ENCODE measurements at places on chromosomes 11 and 22.

GRCh38 chr11:46117842-46118241, 3.4 kb downstream of the PHF21A start:
- DNase-seq, result no peak

DNA sequence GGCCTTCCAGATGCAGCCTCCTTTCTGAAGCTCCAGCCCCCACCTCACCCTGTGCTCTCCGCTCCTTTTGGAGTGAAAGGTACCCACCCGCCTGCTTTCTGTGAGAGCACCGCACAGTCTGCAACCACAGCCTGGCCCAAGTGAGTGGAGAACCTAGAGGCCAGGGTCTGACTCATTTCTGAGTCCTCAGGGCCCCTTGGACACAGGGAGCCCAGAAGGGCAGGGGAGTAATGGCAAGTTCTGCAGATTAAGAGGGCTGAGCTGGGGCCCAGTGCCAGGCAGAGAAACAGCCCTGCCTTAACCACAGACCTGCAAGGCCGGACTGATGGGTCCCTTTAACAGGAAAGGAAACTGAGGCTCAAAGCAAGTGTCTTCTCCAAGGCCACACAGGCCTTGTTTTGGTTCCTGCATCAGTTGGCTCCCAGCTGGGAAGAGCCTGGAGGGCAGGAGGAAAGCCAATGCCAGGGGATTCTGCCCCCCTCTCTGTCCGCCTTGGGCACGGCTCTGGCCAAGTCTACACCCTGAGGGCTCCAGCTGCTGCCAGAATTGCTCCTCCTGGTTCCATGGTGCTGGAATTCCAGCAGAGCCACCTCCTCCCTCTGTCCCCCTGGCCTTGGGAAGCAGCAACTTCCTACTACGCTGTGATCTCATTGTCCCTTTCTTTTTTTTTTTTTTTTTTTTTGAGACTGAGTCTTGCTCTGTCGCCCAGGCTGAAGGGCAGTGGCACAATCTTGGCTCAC, 55.1 kb downstream of the CYTH4 start:
- DNase-seq, result no peak

GRCh38 chr11:24375931-24376330, 120.9 kb upstream of the LUZP2 start:
- DNase-seq, result no peak

DNA sequence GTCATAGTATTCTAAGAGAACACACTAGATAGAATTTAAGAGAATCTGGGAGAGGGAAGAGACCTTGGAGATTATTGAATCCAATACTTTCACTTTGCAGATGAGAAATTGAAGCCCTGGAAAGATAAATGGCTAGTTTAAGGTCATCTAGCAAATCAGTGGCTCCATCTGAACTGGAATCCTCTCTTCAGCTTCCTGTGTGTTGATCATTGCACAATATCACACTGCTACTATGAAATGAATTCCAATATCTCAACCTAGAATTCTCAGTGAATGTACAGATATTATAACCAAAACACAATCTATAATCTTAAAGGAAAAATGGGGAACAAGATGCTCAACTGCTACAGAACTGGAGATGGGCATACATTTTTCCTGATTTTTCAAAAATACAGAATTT, 44.1 kb downstream of the DCUN1D5 start:
- DNase-seq, result no peak

DNA sequence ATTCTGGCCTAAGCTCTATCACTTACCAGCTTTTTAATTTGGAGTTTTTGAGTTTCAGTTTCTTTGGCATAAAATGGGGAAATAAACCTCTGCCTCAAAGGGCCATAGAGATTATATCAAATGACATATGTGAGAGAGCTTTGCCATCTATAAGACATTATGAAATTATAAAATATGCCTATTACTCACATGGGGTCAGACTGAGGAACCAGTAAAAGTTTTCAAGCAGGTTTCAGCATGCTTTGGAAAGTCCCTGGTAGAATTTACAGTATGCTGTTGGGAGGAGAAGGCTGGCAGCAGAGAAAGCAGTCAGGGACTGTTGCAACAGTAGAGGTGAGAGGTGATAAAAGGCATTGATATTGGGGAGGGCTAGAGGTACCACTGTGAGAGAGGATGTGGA, 13.6 kb upstream of the MTNR1B start:
- no peak for DNase-seq

DNA sequence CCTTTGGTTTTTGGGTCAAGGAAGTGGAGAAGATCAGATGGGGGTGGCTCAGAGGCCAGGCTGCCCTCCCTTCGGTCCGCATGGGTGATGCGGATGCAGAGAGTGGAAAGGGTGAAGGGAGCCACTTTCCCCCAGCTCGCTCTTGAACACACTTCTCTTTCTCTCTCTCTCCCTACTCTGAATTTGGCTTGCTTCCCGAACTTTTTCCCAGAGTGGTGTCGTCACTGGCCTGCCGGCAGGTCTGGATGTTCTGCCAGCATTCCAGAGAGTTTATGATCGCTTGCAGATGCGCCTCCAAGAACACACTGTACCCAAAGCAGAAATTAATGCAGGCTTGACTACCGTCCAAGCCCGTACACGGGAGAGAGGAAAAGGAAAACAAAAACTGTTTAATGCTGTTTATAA, 103.2 kb downstream of the ZBTB16 start:
- DNase-seq, result peak; percentile 97

- DNase-seq, result no peak
Observed at GRCh38 chr22:38930512-38930911, 26.9 kb upstream of the APOBEC3A start.

GRCh38 chr11:134857035-134857434, 445.0 kb upstream of the B3GAT1 start:
- no peak for DNase-seq

- no peak for DNase-seq
Observed at GRCh38 chr11:130327716-130328115, 13.0 kb upstream of the ZBTB44 start.

DNA sequence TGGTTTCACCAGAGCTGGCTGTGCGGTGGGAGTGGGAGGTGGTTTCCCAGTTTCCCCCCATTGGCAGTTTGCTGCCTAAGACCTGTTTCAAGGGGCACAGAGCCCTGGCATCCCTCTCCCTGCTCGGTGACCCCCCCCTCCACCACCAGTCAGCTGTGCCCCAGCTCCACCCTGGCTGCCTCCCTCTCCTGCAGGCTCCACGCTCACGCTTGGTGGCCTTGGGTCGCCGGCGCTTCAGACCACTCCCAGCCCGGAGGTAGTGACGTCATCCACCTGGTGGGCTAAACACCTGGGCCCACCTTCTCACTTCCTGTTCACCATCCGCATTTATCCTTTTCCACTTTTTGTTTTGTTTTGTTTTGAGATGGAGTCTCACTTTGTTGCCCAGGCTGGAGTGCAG, 7.8 kb downstream of the GAL start:
- no peak for DNase-seq

GRCh38 chr22:19127329-19128008, 3.6 kb upstream of the TSSK2 start:
- no peak for DNase-seq

GRCh38 chr11:28777126-28777525, 668.9 kb downstream of the METTL15 start:
- DNase-seq, result no peak

DNA sequence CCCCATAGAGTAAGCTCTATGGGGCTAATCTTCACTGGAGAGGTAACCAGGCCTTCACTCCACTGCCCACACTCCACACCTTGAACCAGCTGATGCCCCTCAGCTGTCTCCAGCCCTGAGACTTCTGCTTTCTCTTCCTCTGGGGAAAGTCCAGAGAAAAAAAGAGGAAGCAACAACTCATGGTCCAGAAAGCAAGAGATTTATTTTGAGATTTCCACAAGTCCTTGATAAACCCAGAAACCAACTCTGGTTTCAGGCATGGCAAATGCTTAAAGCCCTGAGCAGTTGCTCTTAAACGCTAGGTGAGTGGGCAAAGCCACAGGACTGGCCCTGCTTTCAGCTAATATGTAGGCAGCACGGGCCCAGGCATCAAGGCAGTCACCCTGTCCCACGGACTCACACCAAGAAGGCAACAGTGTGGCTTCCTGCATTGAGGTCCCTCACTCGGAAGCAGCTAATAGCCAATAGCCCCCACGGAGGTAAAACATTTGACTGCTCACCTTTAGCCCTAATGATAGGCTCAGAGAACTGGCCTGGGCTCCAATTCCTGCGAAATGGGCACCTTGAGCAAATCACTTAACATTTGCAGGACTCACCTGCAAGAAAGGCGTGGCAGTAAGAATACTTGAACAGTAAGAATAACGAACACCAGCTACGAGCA, 4.3 kb downstream of the CYB561A3 start:
- DNase-seq, result no peak

GRCh38 chr11:92931746-92932422, 37.6 kb upstream of the MTNR1B start:
- DNase-seq, result no peak

DNA sequence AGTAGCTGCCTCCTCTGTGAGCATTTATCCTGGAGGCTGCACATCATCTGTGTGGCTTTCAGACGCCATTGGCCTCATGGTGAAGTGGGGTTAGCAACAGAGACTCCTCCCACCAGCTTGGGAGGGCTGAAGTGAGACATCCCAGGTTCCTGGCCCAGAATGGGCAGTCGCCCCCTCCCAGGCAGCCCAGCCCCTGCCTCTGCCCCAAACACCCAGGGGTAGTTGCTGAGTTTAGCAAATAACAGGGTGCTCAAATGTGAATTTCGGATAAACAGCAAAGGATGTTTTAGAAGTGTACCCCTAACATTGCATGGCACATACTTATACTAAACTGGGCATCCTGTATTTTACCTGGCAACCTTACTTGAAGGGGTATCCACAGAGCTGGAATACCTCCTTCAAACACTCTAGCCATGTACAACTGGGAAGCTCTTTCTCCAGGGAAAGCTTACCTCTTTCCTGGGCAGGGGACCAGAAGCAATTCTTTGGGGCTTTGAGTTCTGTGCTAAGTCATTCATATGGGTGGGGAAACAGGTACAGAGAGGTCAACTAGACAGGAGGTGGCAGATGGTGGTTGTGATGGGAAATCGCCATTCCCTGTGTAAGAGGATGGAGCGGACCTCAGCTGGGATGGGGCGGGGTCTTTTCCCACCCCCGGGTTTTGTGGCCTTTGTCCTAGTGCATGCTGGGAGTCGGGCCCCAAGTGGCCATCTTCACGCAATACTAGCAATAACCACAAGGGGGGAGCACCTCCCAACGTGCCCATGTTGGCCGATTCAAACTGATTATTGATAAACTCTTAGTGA, 19.3 kb downstream of the MTFP1 start:
- DNase-seq, result no peak

DNA sequence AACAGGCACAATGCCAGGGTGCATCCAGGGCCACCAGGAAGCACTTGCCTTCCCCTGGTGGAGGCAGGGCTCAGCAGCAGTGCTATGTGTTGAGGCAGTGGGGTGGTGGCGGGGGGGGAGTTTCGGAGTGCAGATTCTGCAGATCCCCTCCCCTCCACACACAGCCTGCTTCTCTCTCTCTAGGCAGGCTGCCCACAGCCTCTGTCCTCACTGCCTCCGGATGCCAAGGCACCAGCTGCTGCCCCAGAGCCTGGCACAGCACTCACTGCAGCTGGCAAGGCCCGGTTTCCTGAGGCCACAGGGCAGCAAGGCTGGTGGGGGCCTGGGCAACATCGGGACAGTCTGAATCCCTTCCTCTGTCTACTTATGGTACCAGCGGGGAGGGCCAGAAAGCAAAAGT, 35.8 kb downstream of the NRXN2 start:
- no peak for DNase-seq

GRCh38 chr11:68330700-68331337, 18.4 kb downstream of the LRP5 start:
- no peak for DNase-seq

DNA sequence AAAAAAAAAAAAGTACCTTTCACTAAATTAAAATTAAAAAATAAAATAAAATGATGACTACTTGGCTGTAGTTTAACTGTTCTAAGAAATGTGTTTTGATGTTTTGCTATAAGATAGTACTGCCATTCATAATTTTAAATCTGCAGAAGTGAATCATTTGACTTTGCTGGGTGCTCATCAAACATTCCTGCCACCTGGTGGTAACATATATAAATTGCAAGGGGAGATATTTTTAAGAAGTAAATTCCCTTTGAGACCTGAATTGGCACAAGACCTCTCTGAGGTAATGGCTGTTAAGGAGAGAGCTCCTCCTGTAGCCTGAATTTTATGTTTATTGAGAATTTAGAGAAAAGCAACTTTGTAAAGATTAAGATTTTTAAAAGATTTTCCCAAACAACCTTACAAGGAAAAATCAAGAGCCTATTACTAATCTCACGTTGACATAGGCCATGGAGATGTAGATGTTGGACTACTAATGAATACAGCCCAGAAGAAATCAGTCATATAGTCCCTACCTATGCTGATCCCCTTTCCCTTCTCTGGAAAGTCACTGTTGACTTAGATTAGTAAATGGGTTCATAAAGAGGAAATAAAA, 11.9 kb upstream of the NARS2 start:
- DNase-seq, result no peak

GRCh38 chr11:13427440-13427839, 35.6 kb downstream of the BTBD10 start:
- DNase-seq, result no peak

- DNase-seq, result no peak
Observed at GRCh38 chr11:8085011-8085645, 4.1 kb downstream of the TUB start.

DNA sequence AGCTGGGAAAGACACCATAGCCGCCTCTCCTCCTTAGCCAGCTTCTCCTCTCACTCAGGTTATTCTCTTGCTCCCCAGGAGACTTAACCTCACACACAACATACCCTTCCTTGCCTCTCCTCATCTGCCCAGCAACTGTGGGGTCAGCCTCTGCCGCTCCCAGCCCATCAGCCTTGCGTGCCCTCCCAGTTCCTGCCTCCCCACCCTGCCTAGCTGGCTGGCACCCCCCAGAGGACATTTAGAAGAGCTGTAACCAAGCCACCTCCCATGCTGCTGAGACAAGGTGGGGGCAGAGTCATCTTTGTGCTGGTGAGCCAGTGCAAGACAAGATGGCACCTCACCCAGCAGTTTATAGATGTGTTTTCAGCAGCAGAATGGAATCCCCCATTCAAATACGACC, 38.2 kb downstream of the TOM1 start:
- DNase-seq, result no peak

- DNase-seq, result peak; percentile 6
Observed at GRCh38 chr11:119536801-119537200, 113.8 kb upstream of the THY1 start.

DNA sequence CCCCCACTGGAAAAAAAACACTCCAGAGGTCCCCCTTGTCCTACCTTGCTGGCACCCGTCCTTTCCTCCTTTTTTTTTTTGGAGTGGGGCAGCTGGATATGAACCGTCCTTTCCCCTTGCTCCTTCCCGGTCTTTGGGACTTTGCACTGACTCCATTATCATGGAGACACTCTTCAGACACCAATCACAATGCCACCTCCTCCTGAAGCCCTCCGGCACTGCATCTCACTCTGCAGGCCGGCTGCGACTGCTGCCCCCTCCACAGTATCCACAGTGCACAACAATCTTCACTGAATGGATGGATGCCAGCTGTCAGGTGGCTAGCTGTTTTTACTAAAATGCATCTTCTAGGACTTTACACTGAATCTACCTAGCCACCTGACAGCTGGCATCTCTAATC, 12.7 kb upstream of the RGL4 start:
- no peak for DNase-seq

- DNase-seq, result no peak
Observed at GRCh38 chr11:34929794-34930763, 13.7 kb downstream of the PDHX start.
